Thyroid gland (tissue), 4 donors: ENCODE measurements at places on chromosomes 2 and 18.

GRCh38 chr18:72555101-72555500, 11.0 kb upstream of the CBLN2 start:
- no peak for DNase-seq

DNA sequence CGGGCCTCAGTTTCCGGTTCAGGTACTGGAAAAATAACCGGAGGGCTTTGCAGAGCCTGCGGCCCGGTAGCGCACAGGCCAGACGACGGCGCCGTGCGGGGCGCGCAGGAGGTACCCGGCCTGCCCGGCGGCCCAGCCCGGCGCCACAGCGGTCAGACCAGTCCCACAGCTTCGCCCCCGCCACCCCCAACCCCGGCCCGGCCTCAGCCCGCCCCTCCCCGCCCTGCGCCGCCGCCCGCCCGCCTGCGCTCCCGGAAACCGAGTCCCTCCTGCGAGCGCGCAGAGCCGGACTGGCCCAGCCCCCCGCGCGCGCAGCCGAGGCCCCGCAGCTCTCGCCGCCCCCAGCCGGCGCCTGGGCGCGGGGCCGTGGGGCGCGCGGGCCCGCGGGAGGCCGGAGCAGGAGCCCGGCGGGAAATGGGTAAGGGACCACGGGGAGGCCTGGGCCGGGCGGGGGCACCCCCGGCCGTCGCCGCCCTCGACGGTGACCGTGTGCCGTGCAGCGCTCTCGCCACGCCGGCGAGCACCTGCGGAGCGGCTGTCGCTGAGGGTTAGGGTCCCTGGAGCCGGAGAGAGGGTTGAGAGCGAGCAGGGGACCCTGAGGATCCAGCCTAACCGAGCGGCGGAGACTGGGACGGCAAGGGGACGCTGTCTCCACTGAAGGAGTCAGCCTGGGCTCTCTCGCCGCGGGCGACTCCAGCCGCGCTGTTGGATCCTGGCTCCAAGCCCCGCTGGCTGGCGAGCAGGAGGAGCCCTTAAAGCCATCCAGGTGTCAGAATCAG, 16.5 kb upstream of the PSD4 start:
- peak; percentile 87 for DNase-seq

DNA sequence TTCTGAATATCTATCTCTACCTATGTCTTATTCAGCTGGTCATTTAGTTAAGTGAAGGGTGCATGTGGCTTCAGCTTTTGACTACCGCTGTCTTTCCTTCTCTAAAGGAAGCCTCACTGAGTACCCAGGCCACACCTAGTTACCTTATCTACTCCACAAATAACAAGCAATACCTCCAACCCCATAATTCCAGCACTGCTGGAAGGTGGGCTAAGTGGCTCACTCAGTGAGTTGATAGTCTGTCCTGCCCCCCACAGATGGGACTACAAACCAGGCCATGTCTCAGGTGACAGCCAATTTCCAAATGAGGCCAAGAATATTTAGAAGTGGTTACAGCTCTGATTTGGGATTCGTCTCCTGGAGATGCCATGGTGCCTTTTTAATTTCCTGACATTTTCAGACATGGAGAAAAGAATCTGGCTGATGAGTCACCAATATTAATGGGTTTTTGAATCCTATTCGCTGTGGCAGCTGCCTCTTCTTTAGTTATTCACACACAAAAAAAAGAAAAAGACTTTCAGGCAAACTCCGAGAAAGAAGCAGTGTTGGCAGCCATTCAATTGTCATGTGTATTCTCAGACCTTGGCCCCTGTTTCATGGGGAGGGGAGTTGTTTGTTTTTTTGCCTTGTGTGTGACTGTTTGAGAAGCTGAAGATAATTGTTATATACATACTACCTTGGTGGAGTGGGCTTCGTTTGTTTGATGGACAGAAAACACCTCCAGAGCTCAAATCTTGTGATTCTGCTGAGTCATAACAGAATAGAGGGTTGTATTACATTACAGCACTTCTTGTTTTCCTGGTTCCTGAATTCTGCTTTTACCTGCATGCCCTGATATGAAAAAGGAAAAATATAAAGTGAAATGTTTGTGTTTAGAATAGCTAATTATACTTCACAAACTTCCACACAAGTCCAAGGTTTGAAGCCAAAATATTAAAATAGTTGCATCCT, 64.2 kb downstream of the SCG2 start:
- peak; percentile 5 for DNase-seq

DNA sequence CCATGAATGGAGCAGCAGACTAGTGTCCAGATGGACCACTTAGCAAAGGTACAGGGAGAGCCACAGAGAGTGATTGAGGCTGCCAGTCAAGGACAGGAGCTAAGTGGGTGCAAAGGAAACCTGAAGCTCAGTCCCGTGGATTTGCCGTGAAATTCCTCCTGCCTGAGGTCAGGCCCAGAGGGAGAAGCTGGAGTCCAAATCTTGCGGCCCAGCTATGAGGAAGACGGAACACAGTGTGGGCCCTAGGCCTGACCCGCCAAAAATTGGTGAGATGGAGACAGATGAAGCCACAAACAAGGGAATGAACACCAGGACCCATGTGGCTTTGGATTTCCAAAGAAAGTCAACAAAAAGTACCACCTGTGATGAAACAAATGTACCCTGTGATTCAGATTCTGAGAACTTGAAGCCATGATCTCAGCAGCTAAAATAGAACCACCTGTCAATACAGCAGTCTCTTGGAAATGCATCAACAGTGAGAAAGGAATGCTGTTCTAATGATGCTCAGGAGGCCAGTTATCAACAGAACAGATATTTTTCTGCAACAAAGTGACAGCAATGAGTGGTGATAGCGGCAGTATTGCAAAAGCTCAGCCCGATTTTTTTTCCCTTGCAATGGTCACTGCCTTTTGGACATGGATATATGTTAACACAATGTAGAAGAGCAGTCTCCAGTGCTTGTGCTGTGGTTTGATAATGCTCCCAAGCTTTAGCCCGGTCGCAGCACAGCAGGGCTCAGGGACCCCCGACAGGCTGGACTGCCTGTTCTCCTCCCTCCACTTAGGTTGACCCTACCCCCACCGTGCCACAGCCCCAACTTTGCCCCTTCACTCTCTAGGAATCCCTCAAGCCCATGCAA, 10.7 kb downstream of the COL6A3 start:
- no peak for DNase-seq

- DNase-seq: no peak
Observed at GRCh38 chr2:50584185-50584584, 447.7 kb downstream of the NRXN1 start.

GRCh38 chr2:113211226-113212105, 37.7 kb downstream of the PSD4 start:
- DNase-seq: no peak

DNA sequence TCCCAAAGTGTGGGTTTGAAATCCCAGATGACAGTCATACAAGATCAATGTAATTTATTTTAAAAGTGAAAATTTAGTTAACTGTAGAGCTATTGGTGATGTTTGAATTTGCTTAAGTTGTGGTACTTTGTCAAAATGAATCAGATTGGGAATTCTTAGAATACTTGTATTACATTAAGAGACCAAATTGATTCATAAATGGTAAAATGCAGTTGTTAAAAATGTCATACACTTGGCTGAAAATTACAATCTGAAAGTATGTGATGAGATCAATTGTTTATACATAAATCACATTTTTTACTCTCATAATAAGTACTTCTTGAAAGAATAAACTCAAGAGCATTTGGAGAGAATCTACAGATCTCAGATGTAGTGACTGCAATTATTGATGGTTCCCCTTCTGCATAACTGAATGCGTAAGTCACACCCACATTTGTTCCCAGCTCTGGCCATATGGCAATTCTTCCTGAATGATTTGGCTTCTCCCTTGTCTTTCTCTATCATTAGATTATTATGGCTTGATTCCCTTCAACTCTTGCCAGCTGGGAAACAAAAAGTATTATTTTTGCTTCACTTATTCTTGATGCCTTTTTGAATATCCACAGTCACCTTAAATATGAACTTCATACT, 558.5 kb downstream of the CPS1 start:
- no peak for DNase-seq

DNA sequence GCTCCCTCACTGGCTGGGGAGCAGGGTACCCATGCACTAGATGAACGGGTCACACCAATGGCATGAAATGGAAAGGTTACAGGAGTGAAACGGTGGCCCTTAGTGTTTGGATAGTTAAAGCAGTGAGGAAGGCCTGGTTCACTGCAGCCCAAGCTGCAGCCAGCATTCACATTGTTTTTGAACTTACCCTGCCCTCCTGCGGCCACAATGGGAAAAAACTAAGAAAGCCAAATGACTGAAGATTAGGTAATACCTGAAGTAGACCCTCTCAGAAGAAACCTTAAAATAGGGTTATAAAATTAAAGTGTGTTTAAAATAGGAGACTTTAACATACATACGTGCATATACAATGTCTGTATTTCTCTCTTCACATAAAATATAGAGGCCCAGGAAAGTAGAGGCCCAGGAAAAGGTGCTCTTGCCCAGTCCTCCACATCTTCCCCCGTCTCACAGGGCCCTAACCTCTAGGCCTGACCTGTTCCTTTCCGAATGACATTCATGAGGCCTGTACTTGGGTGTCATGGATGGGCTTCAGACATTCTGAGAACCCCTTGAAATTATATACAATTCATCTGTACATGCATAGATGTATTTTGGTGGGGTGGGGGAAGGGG, 33.3 kb downstream of the DOK1 start:
- DNase-seq: peak; percentile 66

DNA sequence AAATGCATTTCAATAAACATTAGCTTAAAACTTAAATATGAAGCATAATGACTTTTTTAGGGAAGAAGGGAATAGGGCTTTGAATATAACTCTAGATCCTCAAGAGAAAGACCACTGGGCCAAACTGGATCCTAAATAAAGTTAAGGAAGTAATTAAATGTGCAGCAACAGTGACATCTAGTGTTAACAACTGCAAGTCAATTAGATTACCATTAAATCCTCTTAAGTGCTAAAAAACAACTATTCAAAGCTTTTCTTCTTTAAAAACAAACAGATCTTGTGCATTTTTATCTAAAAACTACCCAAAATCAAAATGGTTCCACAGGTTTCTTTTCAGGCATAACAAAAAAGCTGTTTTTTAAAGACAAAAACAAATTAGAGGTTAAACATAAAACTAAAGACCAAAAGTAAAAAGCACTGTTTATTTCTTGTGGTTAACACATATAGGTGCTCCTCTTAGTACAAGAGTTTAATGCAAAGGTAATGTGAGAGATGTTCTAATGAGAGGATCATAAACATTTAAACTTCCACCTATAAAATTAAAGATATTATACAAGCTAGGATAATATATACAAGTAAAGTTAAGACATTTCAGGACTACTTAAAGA, 111.4 kb downstream of the THADA start:
- DNase-seq: no peak

GRCh38 chr2:197293252-197294007, 17.1 kb downstream of the ANKRD44 start:
- DNase-seq: no peak

DNA sequence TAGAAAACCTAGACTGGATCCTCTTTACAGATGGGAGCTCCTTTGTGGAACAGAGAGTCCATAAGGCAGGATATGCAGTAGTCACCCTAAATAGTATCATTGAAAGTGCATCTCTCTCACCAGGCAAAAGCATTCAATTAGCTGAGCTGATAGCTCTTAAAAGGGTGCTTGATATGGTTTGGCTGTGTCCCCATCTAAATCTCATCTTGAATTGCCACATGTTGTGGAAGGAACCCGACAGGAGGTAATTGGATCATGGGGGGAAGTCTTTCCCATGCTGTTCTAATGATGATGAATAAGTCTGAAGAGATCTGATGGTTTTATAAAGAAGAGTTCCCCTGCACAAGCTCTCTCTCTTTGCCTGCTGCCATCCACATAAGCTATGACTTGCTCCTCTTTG, 96.2 kb upstream of the RMP24 start:
- DNase-seq: no peak

GRCh38 chr2:178142274-178143065, 30.2 kb downstream of the RBM45 start:
- DNase-seq: no peak

- no peak for DNase-seq
Observed at GRCh38 chr2:188196343-188197008, 95.2 kb upstream of the GULP1 start.

DNA sequence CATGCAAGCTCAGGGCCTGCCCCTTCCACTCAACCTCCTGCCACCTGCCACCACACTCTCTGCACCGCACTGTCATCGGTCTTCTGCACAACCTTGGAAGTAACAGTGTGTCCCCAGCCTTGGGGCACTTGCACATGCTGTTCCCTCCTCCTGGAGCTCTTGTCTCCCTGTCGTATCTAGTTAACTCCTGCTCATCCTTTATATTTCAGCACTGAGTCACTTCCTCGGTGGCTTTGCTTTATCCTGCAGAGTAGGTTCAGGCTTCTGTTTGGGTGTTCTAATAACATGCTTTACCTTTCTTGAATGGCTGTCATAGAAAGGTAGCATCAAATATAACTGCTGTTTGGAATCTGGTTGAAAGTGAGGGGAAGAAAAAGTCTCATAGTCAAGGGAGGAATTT, 25.3 kb downstream of the PAX8 start:
- DNase-seq: no peak

- DNase-seq: no peak
Observed at GRCh38 chr2:24577481-24577880, 86.4 kb downstream of the NCOA1 start.

GRCh38 chr2:4693266-4693665, 989.9 kb downstream of the DCDC2C start:
- DNase-seq: no peak

GRCh38 chr2:1234731-1235308, 178.4 kb upstream of the TPO start:
- DNase-seq: peak; percentile 66

DNA sequence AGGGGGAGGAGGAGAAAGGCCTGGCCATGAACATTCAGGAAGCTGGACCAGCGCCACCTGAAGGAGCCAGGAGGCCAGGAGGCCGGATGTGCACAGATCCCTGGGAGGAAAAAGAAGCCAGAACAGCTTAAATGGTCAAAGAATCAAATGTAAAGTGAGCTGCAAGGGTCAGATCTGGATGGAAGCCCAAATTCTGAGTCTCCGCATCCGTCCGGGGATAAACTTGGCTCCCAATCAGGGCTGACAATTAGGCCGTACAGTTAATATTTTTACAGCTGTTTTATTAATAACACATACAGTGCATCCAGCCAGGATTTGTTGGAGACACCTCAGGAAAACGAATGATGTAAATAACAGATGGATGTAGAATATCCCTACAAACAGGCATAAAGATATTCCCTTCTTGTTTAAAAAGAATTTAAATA, 495.1 kb upstream of the TCF4 start:
- DNase-seq: no peak

DNA sequence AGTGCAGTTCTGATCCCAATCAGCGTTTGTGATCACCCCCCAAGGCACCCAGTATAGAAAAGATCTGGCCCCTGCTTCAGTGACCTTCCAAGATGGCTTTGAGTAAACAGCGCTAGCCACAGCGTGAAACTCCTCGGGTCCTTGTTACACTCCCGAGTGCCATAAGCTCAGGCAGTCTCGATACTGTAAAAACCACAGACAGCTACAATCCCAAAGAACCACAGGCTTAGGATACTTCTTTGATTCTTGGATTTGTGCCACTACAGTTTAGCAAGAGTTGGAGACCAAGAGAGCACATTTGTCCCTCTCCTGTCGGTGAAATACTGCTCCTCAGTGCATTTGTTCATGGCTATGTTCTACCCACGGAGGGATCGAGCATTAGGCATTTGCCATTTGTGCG, 352.5 kb upstream of the ZNF521 start:
- peak; percentile 73 for DNase-seq

- no peak for DNase-seq
Observed at GRCh38 chr2:26224095-26224494, 20.3 kb downstream of the HADHA start.

- no peak for DNase-seq
Observed at GRCh38 chr18:36772241-36772723, 56.5 kb downstream of the TPGS2 start.
